ENCODE measurements at places on chromosomes 16 and 17.

- no peak for DNase-seq
These were observed 44.1 kb downstream of the ABCC1 start for GRCh38 chr16:15993541-15993940.

GRCh38 chr17:37221865-37222264 lies 153.9 kb upstream of the C17orf78 start:
- no peak for DNase-seq

- no peak for DNase-seq
These were observed 13.3 kb downstream of the UTS2R start for GRCh38 chr17:82384730-82385481.

GRCh38 chr17:77018504-77018903 lies 122.3 kb upstream of the SEC14L1 start:
- no peak for DNase-seq

- no peak for DNase-seq
These were observed 1.4 kb downstream of the RETREG3 start for GRCh38 chr17:42607769-42608168.

DNA sequence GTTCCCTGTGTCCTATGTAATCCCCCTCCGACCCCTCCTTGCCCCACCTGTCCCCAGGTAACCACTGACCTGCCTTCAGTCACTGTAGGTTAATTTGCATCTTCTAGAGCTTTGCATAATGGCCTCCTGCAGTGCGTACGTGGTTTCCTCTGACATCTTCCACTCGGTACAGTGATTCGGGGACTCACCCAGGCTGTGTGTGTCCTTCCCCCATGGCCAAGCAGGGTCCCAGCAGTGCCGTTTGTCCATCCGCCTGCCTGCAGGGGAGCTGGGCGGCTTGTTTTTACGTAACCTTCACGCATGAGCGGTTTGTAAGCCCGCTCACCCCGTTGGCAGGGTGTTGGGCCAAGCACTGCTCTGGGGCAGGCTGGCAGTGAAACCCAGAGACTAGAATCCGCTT lies 7.9 kb downstream of the MAPK8IP3 start:
- no peak for DNase-seq

DNA sequence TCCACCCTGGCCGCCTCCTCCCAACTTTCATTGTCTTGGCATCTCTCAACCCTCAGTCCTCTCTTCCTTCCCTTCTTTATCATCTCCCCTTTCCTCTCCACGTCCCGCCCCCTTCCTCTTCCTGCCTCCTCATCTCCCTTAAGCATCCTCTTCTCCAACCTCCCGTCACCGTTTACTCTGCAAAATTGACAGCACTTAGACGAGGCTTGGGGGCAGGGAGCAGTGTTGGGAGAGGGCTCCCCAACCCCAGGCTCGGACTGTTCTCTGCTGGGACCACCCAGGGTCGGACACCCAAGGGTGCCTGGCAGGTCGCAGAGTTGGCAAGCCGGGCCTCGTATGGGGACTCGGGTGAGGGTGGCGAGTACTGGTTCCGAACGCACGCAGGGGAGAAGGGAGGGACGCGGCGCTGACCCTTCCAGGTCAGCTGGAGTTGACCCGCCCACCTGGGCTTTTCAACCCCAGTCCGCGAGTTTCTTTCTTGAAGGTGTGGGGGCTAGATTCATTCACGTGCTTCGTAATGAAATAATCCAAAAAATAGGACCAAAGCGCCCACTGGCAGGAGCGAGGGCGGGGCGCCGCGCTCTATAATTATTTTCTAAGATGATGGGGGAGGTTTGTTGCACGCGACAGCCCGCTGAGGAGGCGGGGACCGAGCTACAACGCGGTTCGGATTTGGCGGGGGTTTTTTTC lies 775 bp upstream of the PAGR1 start:
- no peak for DNase-seq

GRCh38 chr17:28959471-28959871 lies 8.2 kb upstream of the PHF12 start:
- DNase-seq: no peak

- DNase-seq: no peak
These were observed 6.0 kb upstream of the NDRG4 start for GRCh38 chr16:58493756-58494431.

- DNase-seq: no peak
These were observed 229.6 kb downstream of the MRTFB start for GRCh38 chr16:14300705-14301168.

- no peak for DNase-seq
These were observed 2.9 kb upstream of the MT1M start for GRCh38 chr16:56629531-56629930.

DNA sequence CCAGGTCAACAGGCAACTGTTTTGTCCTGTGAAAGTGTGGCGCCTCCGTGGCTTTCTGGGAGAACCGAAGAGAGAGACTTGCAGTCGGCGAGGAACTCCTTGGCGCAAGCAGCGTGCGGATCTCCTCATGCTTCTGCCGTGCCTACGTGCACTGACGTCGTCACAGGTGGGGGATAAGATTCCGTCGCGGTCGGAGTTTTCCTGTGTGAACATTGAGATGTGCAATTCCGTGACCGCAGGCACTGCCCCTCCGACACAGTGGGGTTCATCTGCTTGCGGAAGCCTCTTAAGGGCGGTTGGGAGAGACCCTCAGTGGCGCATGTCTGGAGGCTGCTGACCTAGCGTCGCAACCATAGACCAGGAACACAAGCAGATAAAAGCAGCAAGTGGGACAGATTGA lies 212.3 kb upstream of the CHMP6 start:
- no peak for DNase-seq

DNA sequence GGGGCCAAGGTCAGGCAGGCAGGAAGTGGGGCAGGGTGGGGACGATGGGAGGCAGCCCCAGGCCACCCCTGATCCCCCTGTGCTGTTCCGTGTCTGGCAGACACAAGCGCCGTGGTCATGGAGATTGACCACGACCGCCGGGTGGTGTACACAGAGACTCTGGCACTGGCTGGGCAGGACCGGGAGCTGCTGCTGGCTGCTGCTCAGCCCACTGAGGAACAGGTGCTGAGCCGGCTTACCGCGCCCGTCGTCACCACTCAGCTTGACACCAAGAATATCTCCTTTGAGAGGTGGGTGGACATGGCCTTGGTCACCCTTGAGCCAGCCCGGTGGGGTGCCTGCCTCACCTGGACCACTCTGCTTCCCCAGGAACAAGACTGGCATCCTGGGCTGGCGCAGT lies 13.7 kb downstream of the CORO6 start:
- no peak for DNase-seq

DNA sequence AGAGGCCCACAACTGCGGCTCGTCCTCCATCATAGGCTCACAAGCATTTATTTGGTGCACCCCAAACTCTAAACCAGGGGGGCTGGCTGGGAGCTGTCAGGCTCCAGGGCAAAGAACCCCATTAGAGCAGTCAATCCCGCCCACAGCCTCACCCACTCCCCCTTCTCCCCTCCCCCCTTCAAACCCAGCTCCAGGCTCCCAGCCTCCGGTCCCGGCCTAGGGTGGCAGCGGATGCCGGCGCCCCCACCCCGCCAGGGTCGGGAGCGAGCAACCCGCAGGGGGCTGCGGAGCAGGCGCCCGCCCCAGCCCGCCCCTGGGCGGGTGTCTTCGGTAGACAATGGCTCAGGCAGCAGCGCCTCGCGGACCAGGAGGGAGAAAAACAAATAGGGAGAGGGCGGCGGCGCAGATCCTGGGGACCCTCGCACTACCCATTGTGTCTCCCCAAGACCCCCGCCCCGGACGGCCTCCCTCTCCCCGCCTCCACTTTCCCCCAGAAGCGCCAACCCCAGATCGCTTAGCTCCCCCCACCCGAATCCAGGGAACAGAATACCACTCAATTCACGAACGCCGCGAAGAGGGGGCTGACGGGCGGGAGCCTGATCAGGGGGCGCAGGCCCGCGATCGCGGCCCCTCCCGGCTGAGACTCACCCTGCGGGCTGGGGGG lies 572 bp downstream of the FAM171A2 start:
- DNase-seq: no peak

DNA sequence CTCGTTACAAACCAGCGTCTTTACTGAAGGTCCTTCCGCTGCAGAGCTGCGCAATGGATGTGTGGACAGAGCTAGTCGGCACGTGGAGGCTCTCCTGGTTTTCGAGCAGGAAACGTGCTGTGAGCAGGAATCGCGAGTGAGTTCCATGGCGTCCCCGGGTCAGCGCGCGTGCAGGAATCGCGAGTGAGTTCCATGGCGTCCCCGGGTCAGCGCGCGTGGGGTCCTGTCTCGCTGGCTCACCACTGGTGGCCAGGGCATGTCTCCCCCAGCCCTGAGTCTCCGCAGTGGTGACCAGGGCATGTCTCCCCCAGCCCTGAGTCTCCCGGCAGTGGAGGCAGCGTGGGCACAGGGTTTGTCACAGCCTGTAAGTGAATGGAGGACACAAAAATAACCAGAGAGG lies 62.7 kb downstream of the KLHDC4 start:
- DNase-seq: no peak

- DNase-seq: no peak
These were observed 74.3 kb downstream of the LMF1 start for GRCh38 chr16:896261-897199.

DNA sequence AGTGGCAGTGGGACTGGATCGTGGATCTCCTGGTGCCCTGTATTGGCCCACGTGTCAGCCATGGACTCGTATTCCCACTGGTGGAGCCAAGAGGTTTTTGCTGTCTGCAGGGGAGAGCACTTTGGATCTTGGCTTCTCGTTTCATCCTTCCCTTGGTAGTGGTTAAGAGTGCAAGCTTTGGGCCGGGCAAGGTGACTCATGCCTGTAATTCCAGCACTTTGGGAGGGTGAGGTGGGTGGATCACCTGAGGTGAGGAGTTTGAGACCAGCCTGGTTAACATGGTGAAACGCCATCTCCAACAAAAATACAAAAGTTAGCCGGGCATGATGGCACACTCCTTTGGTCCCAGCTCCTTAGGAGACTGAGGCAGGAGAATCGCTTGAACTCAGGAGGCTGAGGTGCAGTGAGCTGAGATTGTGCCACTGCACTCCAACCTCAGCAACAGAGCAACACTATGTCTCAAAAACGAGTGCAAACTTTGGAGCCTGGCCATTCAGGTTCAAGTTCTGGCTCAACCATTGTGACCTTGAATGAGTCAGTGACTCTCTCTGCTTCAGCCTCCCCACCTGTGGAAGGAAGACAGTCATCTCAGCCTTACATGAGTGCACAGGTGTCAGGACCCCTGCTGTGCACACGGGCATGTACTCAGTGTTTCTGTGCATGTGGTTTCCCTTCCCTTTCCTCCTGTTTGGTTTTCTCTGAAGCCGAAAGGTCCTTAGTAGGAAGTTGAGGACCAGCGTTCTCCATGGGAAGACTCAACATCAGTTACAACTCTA lies 57.4 kb downstream of the PLCG2 start:
- DNase-seq: no peak

GRCh38 chr17:55743103-55743679 lies 7.7 kb upstream of the PCTP start:
- no peak for DNase-seq

DNA sequence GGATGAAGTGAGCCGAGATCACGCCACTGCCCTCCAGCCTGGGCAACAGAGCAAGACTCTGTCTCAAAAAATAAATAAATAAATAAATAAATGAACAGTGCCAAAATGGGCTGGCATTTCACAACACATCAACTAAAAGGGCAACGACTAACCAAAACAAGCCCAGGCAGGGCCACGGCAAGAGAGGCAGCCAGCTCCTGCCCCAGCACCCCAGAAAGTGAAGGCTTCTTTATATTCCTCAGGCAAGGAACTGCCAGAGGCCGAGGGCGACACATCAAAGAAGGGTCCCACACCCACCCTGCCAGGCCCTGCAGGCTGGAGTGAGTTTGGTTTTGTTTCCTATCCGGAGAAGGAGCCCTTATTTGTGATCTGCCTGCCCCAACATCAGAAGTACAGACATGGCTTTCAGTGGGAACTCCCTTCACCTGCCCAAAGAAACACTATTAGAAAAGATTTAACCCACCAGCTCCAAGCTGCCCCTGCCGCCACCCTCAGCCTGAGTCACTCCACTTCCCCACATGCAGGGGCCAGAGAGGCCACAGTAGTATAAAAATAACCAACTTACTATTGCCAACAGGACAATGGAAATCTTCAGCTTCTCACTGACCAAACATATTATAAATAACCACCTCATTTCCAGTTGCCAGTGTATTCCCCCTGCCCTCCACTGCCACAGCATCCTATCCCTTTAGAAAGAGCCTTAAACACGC lies 8.0 kb downstream of the FBXO31 start:
- DNase-seq: no peak

DNA sequence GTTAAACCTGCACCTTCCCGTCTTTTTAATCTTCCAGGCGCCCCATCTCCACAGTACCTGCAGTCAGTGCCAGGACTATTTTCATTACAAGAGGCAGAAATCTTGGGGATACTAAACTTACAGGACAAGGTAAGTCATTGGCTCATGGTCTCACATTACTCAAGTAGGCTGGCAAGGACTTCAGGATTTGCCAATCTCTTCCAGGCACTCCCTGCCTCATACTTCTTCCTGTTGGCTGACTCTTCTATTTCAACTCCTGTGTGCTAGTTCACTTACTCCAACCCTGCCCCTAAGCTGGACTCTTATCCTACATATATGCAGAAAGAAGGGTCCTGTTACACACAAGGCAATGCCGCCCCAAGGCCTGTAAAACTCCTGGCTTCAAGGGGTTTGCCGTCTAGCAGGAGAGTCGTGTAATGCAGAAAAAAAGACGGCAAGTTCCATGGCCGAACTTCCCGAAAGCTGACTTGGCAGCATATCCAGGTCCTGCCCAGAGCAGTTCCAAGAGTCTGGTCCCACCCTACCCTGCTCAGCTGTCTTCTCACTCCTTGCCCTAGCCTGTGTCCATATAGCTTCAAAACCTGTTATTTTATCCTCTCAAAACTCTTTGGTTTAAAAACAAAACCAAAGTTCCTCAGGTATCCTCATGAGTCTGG lies 14.8 kb downstream of the ERN1 start:
- no peak for DNase-seq

DNA sequence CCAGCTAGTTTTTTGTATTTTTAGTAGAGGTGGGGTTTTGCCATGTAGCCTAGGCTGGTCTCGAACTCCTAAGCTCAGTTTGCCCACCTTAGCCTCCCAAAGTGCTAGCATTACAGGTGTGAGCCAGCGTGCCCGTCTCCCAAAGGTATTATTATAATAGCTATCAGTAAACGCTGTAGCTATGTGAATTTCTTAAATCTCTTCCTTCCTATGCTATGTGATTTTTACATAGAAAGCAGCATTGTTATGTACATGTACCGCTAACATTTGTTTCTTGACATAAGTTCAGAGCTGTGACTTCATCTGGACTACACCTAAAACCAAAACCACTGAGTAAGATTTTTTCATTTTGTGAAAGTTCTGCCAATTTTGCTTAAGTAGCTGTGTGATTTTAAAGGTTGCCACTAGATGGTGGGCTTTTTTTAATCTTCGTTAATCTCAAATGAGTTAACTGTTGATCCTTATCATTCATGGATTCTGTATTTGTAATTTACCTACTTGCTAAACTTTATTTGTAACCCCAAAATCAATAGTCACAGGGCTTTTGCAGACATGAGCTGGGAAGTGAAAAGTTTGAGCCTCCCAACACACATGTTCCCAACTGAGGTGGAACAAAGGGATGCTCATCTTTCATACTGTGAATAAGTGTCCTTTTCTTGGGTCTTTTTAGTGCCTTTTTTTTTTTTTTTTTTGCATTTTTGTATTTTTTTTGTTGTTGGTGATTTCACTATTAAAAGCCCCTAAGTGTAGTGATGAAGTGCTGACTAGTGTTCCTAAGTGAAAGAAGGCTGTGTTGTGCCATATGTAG lies 21.9 kb downstream of the PRKAR1A start:
- DNase-seq: no peak
